Epithelial cell of esophagus (primary cell): ENCODE measurements at places on chromosomes 2 and 18.
A peak's percentile ranks its signal among the peaks of the same experiment; 100 is the strongest.

- no peak for DNase-seq
Observed at GRCh38 chr2:50564766-50565165, 467.2 kb downstream of the NRXN1 start.

- no peak for DNase-seq
Observed at GRCh38 chr18:11276678-11277077, 127.3 kb upstream of the PIEZO2 start.

GRCh38 chr2:234930397-234930796 lies 21.4 kb upstream of the SH3BP4 start:
- peak; percentile 12 for DNase-seq

- no peak for DNase-seq
Observed at GRCh38 chr18:36392164-36392978, 94.9 kb downstream of the FHOD3 start.

DNA sequence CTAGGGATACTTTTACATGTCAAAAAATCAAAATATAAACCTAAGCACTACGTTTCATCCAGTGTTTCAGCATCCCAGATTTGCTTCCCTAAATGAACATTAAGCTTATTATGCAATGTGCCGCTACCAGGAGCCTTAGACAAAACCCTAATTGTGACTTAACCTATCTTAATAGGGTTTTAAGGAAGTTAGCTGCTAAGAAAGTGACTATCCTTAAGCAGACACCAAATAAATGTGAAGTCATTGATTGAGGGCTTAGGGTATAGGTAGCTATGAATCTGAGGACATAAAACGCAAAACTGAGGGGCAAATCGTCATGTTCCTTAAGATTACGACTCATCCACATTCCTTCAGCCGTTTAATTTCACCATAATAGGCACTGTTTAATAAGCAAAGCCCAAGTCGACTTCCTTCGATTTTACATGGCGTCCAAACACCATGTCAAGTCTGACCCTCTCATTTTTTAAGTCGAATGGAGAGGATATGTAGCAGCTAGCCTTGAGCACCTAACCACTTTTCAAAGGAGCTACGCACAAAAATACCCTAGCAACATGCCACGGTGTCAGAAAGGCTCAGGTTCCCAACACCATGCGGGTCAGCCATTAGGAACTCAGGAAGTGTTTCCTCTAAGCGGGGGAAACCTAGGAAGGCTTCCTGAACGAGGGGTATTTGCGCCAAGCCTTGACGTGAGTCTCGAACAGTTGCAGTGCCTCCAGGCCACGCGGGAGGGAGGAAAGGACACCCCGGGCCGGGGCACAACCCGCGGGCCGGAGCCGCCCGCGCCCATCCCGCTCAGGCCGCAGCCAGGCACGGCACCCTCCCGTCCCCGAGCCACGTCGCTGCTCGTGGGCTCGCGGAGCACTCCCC lies 1.0 kb downstream of the HDLBP start:
- peak; percentile 38 for DNase-seq

DNA sequence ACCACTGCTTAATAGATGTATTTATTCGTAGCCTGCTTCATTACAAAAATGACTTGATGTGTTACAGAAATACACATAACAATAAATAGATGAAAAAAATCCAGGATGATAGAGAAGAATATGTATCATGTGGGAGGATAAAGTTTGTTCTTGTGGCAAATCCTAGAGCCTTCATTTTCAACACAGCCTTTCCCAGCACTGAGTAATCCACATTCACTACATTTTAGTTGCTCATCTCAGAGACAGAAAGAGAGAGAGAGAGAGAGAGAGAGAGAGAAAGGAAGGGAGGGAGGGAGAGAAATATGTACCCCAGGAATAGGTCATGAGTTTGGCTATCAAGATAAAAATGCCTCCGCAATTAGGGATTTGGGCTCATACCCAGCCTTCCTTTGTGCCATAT lies 144.3 kb downstream of the RBMS1 start:
- no peak for DNase-seq

GRCh38 chr18:64710105-64710861 lies 561.4 kb upstream of the LINC00305 start:
- no peak for DNase-seq

DNA sequence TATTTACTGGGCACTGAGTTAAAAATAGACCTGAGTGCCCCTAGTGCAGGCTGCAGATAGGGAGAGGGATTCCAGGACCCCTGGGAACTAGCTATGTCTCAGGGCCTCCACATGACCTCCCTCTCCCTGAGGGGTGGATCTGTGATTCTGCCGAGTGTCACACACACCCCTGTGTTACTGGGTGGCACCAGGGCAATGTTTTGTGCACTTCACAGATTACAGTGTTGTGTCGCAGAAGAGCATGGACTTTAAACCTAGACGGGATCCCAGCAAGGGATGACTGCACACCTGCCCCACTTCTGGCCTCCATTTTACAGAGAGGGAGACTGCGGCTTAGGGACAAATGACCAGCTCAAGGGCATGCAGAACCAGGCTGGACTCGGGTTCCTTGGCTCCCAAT lies 65.6 kb downstream of the ZFP36L2 start:
- no peak for DNase-seq

DNA sequence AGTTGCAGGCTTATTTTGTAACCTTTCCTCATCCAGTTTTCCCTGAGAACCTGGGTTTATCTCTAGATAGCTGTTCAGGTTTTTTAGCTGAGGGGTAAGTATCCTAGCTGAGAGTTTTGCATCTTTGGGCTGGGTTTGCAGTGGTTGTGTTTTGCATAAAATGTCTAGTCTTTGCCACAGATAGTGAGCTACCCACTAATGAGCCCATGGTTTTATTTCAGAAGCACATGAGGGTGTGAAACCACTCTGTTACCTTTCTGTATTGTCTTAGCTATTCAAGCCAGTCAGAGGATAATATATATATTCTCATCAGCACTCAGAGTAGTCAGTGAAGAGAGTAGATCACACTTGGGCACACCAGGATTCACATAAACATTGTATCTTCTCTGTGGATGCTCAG lies 24.6 kb upstream of the TXNDC2 start:
- no peak for DNase-seq

DNA sequence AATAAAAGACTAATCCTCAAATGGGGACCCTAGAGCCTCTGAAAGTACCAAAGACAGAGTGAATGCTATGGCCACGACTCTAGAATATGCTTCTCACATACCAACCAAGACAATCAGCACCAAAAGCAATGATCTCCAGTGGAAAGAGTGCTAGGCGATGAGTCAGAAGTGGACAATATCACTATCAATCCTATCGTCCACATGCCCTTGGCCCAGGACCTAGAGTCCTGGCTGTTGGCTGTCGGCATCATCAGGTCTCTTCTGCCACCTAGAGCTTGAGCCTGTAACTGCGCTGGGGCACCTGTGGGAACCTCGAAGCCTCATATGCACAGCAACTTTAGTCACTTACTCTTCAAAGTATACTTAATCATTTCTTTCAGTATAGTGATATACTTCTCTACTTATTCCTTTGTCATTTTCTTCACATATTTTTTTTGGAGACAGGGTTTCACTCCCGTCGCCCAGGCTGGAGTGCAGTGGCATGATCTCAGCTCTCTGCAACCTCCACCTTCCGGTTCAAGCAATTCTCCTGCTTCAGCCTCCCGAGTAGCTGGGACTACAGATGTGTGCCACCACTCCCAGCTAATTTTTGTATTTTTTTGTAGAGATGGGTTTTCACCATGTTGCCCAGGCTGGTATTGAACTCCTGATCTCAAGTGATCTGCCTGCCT lies 29.7 kb downstream of the NOL10 start:
- peak; percentile 57 for DNase-seq

DNA sequence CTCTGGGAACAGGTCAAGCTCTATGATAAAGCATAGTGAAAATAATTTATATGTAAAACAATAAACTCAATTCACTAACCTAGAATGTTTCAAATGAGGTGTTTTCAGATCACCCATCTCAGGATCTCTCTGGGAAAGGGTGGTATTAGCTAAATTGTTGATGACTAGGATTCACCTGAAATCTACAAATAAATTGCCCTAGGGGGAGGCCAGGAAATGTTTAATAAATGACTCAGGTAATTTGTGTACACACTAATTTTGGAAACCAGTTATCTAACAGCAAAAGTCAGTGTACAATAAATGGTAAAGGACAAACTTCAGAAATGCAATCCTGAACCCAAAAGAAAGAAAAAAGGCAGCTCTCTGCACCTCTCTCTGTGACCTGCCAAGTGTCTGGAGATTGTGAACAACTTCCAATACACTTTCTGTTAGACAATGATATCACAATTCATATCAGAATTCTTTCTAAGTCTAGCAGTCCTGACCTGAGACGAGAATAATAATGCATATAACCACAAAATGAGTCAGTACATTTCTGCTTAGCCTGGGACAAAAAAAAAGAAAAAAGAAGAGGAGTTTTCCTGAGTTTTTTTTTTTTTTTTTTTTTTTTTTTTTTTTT lies 760.0 kb downstream of the EPHA4 start:
- peak; percentile 79 for DNase-seq

- peak; percentile 91 for DNase-seq
Observed at GRCh38 chr2:54771166-54771885, 47.9 kb downstream of the EML6 start.

DNA sequence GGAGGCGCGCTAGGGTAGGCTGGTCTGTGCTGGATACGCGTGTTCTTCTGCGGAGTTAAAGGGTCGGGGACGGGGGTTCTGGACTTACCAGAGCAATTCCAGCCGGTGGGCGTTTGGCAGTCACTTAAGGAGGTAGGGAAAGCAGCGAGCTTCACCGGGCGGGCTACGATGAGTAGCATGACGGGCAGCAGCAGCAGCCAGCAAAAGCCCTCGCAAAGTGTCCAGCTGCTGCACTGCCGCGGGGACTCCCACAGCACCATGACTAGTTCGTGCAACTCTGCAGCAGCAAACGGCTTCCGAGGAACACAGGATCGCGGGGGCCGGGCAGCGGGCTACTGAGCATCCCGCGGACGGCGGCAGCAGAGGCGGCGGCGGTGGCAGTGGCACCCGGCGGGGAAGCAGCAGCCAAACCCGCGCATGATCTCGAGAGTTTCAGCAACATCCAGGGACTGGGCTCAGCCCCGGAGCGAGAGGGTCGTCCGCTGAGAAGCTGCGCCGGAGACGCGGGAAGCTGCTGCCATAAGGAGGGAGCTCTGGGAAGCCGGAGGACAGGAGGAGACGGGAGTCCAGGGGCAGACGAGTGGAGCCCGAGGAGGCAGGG lies 368 bp downstream of the TMEFF2 start:
- peak; percentile 15 for DNase-seq

DNA sequence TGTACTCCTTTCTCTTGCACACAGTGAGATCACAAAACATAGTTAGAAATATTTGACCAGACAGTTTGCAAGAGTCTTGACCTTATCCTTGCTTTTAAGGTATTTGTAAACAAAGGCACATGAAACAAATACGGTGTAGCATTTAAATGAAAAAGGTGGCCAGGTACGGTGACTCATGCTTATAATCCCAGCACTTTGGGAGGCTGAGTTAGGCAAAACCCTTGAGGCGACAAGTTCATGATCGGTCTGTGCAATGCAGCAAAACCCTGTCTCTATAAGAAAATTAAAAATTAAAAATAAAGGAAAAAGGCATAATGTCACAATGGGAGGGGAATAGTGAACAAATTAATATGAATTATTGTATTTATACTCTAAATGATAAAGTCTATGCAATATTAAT lies 109.5 kb upstream of the PIK3C3 start:
- DNase-seq, result peak; percentile 75

- no peak for DNase-seq
Observed at GRCh38 chr2:107013884-107014283, 127.9 kb upstream of the ST6GAL2 start.

DNA sequence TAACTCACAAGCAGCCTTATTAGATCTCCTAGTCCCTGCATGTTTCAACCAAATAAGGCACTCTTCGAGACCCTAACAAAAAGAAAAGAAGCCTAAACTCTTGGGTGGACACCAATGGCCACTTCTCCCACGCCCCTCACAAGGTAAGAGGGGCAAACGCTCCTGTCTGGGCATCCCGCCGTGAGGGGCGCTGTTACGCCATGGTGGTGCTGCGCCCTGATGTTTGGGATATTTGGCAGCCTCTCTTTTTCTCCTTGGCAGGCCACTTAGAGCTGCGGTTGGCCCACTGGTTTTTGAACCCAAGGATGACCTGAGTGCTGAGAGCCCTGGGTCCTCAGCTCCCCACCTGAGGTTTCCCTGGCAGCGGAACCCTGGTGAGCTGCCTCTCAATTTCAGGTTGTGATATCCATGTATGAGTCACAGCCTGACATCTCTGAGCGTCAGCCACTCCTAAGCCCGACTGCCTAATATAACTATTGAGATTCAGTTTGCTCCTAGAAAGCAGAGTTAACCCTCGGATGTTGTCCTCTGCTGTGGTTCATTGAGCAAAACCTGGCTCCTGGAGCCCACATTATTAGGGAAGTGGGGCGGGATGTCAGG lies 103.3 kb downstream of the COL6A3 start:
- peak; percentile 63 for DNase-seq

- DNase-seq, result no peak
Observed at GRCh38 chr2:118309257-118309945, 221.1 kb downstream of the INSIG2 start.

GRCh38 chr2:235537186-235537585 lies 43.3 kb downstream of the AGAP1 start:
- no peak for DNase-seq

GRCh38 chr2:139850254-139850890 lies 1070.2 kb upstream of the NXPH2 start:
- DNase-seq, result no peak

GRCh38 chr2:230798769-230799399 lies 65.9 kb upstream of the ITM2C start:
- peak; percentile 69 for DNase-seq

- no peak for DNase-seq
Observed at GRCh38 chr18:77708826-77709506, 459.3 kb downstream of the GALR1 start.
